T1000 (cell line): ENCODE measurements at places on chromosomes 2 and 18.
A peak's percentile ranks its signal among the peaks of the same experiment; 100 is the strongest.

- DNase-seq = no peak
Observed at GRCh38 chr2:182069908-182070307, 84.3 kb downstream of the PPP1R1C start.

DNA sequence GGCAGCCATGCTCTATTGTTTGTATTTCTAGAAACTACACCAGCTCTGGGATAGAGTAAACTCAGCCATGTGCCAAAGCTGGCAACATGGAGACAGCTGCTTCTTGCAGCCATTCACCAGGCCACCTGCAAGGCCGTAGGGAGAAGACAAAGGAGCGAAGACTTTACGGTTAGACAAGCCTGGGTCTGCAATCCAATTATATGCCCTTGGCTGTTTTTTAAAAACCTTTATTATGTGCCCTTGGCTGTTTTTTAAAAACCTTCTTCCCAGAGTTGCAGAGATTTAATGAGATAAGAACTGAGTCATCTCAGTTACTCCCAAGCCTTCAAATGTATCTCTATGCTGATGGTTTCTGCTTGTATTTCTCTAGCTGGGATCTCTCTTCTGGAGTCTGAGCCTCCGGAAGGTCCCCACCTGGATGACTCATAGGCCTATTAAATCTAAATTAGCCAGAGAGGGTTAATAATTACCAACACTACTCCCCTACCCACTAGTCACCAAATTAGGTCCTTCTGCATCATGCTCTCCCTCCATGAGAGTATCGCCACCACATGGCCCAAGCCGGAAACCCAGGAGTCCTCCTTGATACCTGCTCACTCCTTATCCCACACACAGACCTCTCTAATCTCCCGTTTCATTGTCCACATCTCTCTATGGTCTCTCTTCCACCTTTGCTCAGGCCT, 17.5 kb upstream of the DPP4 start:
- no peak for DNase-seq

DNA sequence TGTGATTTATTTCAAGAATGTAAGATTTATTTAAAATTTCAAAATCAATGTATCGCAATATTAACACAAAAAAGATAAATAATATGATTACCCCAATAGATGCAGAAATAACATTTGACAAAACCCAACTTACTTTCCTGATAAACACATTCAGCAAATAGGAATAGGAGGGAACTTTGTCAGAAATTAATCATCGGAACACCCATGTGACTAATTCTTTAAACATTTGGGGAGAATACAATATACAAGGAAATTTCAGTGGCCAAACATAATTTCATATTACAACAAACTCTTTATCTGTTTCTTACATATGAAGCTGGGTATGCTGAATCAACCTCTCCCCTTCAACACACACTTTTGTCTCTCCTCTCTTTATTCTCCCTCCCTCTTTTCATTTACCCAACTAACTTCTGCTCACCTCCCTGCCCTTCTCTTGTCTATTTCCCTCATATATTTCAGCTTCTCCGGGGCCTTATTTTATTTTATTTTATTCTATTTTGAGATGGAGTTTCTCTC, 309.6 kb upstream of the CNTNAP5 start:
- DNase-seq = no peak

- no peak for DNase-seq
Observed at GRCh38 chr2:95380731-95381130, 21.8 kb upstream of the FAHD2A start.

- DNase-seq = no peak
Observed at GRCh38 chr18:10275486-10275885, 178.9 kb upstream of the APCDD1 start.

DNA sequence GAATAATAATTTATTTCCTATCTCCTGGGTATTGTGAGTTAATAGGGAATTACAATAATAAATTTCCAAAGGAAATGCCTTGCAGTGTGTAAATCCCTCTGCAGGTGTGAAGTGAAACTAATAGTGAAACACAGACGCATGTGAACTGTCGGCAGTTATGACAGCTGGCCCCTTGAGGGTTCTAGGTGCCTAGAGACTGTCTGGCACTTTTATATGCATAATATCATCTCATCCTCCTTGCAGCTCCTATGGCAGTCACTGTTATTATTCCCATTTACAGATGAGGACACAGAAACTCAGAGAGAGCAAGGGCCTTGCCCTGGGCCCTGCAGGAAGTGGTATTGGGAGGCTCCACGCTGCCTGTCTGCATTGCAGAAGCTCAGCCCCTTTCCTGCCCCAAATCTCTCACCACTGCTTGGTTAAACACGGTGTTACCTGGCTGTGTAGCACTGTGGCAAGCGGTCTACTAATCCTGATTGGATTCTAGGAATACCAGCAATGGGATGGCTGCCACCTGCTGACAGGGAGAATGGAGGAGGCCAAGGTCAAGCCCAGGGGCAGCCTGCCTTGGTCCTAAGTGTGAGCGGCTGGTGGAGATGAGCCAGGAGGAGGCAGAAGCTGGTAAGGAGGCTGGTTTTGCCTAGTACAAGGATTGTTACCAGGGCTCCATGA, 32.8 kb upstream of the ACKR3 start:
- DNase-seq = no peak

GRCh38 chr2:231720987-231721966, 13.0 kb downstream of the PTMA start:
- no peak for DNase-seq

- DNase-seq = no peak
Observed at GRCh38 chr2:41940745-41941063, 107.1 kb upstream of the PKDCC start.

DNA sequence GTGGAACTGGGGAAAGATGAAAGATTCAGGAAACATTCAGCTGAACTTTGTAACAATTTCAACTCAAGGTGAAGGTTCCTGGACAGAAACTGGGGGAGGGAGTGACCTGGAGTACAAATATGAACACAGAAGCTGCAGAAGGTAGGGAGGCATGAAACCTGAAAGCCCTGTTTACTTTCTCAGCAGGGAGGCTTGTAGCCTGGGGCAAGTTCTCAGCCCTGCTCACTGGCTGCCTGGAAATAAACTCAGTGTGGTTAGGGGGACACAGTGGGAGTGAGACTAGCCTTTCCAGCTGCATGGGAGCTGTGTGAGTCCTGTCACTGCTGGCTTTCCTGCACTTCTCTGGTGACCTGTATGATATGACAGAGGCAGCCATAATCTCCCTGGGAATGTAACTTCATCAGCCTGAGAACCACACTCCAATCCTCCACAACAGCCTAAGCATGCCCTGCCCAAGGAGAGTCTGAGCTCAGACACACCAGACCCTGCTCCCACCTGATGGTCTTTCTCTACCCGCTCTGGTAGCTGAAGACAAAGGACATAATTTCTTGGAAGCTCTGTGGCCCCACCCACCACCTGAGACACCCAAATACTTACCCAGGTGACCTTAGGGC, 77.0 kb downstream of the ZSWIM2 start:
- no peak for DNase-seq

DNA sequence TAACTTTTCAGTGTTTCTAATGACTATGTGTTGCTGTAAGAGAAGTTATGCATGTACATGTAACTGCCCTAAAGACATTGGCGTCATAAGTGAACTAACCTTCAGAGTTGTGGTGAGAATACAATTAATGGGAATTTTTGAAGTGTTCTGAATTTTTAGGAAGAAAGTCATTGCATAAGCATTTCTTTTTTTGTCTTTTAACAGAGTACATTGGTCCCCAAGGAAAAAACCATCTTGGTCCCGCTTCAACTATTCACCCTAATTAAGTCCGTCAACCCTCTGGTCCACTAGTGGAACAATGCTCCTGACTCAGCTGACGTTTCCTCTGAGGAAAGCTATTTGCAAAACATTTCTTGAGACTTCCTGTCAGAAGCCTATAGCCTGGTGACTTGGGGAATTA, 41.1 kb upstream of the VIT start:
- DNase-seq = peak; percentile 43

- no peak for DNase-seq
Observed at GRCh38 chr2:37282746-37283145, 41.9 kb downstream of the PRKD3 start.

GRCh38 chr18:49544362-49544761, 17.5 kb upstream of the LIPG start:
- no peak for DNase-seq

DNA sequence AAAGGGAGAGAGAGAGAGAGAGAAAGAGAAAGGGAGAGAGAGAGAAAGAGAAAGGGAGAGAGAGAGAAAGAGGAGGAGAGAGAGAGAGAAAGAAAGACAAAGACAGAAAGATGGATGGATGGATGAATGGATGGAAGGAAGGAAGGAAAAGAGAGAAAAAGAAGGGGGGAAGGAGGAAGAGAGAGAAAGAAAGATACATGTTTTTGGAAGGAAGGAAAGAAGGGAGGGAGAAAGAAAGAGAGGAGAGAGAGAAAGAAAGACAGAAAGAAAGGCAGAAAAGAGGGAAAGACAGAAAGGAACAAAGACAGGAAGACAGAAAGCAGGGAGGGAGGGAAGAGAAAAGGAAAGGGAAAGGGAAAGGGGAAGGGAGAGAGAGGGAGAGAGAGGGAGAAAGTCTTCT, 51.6 kb downstream of the RNU4ATAC start:
- no peak for DNase-seq

GRCh38 chr2:192194265-192194865, 368 bp downstream of the TMEFF2 start:
- DNase-seq = no peak

- no peak for DNase-seq
Observed at GRCh38 chr18:45137087-45137419, 456.4 kb downstream of the SETBP1 start.

DNA sequence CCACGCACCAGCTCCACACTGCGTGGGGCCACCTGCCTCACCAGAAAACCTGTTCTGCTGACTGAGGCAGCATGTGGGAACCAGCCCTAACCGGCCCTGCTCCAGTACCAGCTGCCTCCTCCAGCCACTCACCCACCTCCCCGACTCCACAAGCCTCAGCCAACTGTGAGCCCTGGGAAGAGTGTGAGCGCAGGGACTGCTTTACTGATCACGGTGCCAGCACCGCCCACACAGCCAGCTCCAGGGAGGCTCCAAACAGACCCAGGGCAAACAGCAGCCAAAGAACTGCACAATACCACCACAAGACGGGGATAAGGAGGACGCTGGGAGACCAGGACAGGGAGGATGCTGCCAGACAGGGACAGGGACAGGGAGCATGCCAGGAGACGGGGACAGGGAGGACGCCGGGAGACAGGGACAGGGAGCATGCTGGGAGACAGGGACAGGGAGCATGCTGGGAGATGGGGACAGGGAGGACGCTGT, 28.4 kb downstream of the EIPR1 start:
- DNase-seq = no peak

- no peak for DNase-seq
Observed at GRCh38 chr2:134706587-134707329, 12.0 kb downstream of the TMEM163 start.

- DNase-seq = no peak
Observed at GRCh38 chr2:161746891-161747535, 122.8 kb downstream of the SLC4A10 start.

- DNase-seq = no peak
Observed at GRCh38 chr2:42071791-42072190, 24.0 kb downstream of the PKDCC start.
